ENCODE measurements at places on chromosomes 1 and 21. TPM values are rescaled to one million over a fixed set of nuclear protein-coding genes. Genes with fewer than 3 reads are reported as not detected.

DNA sequence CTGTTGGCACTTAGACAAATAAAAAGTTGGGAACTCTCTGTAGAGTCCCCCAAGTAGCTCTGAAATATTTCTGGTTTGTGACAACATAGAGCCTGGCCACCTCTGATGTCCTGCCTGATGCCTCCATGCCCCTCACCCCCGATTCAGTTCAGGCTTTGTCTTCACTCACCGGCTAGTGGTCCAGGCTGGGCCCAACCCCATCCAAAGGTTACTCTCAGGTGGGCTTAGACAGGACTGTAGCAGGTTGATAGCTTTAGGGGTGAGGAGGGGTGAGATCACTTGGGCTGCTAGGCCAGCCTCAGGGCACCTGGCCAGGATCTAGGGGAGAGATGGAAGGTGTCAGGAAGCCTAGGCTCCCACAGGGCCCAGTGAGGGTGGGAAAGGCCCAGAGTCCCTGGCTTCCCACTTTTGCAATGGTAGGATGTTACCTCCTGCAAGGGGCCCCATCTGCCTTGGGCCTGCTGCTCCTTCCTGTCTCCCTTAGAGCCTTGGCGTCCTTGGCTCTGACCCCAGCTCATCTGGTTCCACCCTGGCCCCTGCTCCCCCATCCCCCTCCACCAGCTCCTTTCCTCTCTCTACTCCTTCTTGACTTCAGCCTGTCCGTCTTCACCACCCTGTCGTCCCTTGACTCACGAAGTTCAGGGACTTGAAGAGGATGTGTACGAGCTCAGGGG, 6.7 kb downstream of the EPS8L3 start:
- no peaks in the 10 kb centered on the region for H3K27me3 ChIP-seq
- H3K4me3 ChIP-seq = no peak overlapping the region
- no peak overlapping the region for H3K27ac ChIP-seq
- no peaks in the 10 kb centered on the region for H3K36me3 ChIP-seq

DNA sequence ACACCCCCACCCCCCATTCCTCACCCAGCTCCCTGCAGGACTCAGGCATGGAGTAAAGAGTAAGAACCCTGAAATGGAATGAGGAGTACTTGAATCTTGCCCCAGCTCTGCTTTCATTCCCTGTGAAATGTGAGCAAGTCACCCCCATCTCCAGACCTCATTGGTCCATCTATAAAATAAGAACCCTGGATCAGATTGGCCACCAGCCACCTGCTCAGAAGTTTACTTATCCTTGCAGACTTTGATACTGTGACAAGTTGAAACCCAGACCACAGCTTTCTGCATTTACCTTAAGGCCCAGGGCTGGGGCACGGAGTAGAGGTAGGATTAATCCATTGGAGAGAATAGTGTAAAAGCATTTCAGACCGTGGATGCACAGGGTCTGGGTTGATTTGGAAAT, 2.2 kb downstream of the KISS1 start:
- H3K4me3 ChIP-seq = no peak overlapping the region
- H3K4me1 ChIP-seq = peaks cover 22% of the 10 kb centered on the region
- no peak for DNase-seq
- no peaks in the 10 kb centered on the region for H3K36me3 ChIP-seq
- peaks cover 44% of the 10 kb centered on the region for H3K27me3 ChIP-seq

GRCh38 chr1:189269011-189269410, 1208.7 kb downstream of the BRINP3 start:
- no peaks in the 10 kb centered on the region for H3K36me3 ChIP-seq
- no peak overlapping the region for H3K27ac ChIP-seq
- DNase-seq = no peak
- H3K4me3 ChIP-seq = no peak overlapping the region
- H3K4me1 ChIP-seq = no peaks in the 10 kb centered on the region

GRCh38 chr1:236301958-236302335, 20.2 kb upstream of the ERO1B start:
- no peaks in the 10 kb centered on the region for H3K36me3 ChIP-seq
- no peak for DNase-seq
- no peaks in the 10 kb centered on the region for H3K4me1 ChIP-seq
- H3K27me3 ChIP-seq = peaks cover 6% of the 10 kb centered on the region
- no peak overlapping the region for H3K27ac ChIP-seq

GRCh38 chr1:24919791-24920532, 10.1 kb downstream of the RUNX3 start:
- no peaks in the 10 kb centered on the region for H3K36me3 ChIP-seq
- no peak overlapping the region for H3K27ac ChIP-seq
- H3K4me1 ChIP-seq = no peaks in the 10 kb centered on the region
- no peak overlapping the region for H3K4me3 ChIP-seq
- H3K27me3 ChIP-seq = peaks cover 64% of the 10 kb centered on the region
- no peak for DNase-seq

DNA sequence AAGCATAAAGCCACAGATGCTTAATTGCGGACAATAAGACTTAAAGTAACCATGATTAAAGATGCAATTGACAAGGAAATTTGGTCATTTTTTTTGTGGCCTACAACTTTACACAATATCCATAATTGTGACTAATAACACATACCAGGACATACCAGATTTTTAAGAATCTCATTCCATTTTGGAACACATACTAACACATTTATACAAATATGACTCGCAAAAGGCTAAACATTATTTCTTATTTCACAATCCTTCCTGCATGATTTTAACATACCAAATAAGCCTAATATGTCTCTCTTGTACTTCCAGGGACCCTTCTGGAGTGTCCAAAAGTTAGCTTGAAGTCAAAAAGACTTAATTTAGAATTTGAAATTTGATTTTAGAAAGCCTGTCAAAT, 48.8 kb downstream of the DR1 start:
- H3K4me3 ChIP-seq = no peak overlapping the region
- H3K27ac ChIP-seq = no peak overlapping the region
- no peaks in the 10 kb centered on the region for H3K36me3 ChIP-seq
- DNase-seq = no peak

- no peak for DNase-seq
- H3K27me3 ChIP-seq = no peaks in the 10 kb centered on the region
These were observed 55.8 kb upstream of the ATP2B4 start for GRCh38 chr1:203570805-203571204.

- H3K27me3 ChIP-seq = peaks cover 66% of the 10 kb centered on the region
- H3K36me3 ChIP-seq = no peaks in the 10 kb centered on the region
- DNase-seq = no peak
These were observed 332.1 kb downstream of the RRAGC start for GRCh38 chr1:38527373-38527966.

DNA sequence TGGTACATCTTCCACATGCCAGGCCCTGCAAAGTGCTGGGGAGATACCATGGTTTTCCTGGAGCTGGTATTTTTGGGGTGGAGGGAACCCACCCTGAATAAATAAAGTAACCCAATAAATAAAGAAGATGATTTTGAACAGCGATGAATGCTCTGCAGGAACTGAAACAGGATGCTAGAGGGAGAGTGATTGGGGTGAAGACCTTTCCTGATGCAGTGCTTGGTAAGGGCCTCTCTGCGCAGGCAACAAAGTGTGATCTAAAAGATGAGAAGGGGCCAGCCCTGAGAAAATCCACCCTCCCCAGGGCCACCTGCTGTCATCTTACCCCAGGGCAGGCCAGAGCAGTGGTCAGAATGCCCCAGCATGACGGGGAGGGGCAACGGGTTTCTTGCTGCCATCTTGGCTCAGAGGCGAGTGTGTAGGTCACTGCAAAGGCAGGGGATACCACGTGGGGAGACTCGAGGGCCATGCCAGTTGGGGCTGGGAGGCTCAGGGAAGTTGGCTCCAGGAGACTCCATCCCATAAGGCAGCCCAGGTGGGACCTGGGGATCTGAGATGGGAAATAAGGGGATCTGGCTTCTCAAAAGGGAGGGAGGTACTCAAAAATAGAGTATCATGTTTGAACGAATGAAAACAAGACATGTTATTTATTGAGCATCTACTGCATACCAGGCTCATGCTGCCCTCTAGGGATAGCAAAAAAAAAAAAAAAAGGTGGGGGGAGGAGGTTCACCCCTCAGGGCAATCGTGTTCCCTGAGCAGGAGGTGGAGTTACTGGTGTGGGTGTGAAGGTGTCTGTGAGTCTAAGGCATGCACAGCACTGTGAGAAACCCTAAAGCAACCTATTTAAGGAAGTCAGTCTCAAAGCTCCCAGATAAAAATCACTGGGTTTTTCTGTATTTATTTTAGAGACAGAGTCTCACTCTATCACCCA, 2.8 kb downstream of the SRARP start:
- no peak overlapping the region for H3K27ac ChIP-seq
- H3K27me3 ChIP-seq = no peaks in the 10 kb centered on the region
- no peak for DNase-seq
- no peaks in the 10 kb centered on the region for H3K4me1 ChIP-seq

DNA sequence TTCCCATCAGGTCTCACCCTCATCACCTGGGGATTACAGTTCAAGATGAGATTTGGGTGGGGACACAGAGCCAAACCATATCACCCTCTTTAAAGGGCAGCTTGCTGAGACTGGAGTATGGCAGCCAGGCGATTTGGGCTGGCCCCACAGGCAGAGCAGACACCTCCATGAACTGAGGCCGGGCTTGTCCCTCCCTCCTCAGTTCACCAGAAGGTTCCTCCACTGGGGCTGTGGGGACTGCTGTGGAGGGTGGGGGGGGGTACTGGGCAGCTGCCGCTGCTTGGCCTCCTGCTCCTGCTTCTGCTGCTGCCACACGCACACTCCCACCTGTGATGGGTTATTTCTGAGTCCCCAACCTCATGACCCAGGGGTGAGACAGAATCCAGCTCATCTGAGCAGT, 53.9 kb upstream of the PDE9A start:
- H3K4me1 ChIP-seq = no peaks in the 10 kb centered on the region
- no peaks in the 10 kb centered on the region for H3K36me3 ChIP-seq
- no peak overlapping the region for H3K4me3 ChIP-seq
- DNase-seq = no peak
- H3K27ac ChIP-seq = no peak overlapping the region

DNA sequence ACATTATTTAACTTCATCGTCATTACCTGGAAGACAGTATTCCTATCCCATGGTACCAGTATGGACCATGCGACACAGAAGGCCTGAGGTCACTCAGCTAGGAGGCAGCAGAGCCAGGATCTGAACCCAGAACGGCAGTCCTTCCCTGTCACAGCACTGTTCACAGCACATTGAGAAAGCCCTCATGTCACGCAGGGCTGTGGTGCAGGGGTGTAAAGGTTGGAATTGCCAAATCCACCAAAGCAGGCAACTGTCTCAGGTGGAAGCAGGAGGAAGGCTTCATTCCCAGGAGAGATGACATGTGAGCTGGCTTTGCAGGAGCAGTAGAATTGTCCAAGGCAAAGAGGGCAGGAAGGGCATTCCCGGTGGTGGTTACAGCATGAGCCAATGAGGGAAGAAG, 9.9 kb upstream of the TTC22 start:
- H3K4me1 ChIP-seq = no peaks in the 10 kb centered on the region
- H3K27me3 ChIP-seq = peaks cover 16% of the 10 kb centered on the region
- no peak for DNase-seq
- H3K36me3 ChIP-seq = no peaks in the 10 kb centered on the region

DNA sequence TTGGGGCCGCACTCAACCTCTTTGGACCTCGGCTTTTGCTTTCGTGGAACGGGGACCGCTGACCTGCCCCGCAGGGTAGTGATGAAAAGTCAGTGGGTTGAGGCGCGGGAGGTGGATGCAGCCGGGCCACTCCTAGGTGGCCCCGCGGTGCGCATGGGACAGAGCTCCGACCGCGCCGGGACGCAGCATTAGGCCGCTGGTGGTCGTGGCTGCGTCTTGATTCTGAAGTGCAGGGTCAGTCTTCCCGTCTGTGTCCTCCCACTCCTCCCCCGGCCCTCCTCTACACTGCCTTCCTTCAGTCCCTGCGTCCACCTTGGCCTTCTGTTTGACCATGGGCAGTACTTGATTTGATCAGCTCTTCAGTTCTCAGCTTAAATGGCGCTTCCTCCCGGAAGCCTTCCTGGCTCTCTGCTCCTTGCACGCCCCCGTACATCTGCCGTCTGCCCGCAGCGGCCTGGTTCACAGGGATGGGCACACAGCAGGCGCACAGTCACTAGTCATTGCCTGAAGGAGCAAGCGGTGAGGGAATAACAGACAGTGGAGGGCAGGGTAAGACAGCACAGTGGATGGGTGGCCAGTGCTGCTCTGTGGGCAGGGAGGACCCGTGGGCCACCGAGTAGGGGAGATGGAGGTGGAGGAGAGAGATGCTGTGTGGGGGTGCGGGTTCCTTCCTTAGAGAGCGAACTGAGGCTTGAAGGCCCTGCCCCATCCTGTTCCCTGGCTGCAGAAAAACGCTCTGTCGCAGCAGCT, 633 bp downstream of the THEMIS2 start:
- peak overlapping the region; percentile 78 for H3K4me3 ChIP-seq
- peaks cover 9% of the 10 kb centered on the region for H3K27me3 ChIP-seq
- peaks cover 13% of the 10 kb centered on the region for H3K4me1 ChIP-seq
- no peak for DNase-seq

- no peak overlapping the region for H3K4me3 ChIP-seq
- no peak for DNase-seq
- no peaks in the 10 kb centered on the region for H3K27me3 ChIP-seq
- no peaks in the 10 kb centered on the region for H3K4me1 ChIP-seq
- H3K27ac ChIP-seq = no peak overlapping the region
These were observed 97.4 kb downstream of the GIPC2 start for GRCh38 chr1:78143152-78143551.

- no peaks in the 10 kb centered on the region for H3K4me1 ChIP-seq
- H3K4me3 ChIP-seq = no peak overlapping the region
- no peak for DNase-seq
- no peaks in the 10 kb centered on the region for H3K27me3 ChIP-seq
- H3K36me3 ChIP-seq = no peaks in the 10 kb centered on the region
These were observed 137.8 kb downstream of the RWDD3 start for GRCh38 chr1:95371666-95372282.

GRCh38 chr1:87867626-87868025, 538.9 kb downstream of the LMO4 start:
- H3K4me1 ChIP-seq = no peaks in the 10 kb centered on the region
- H3K36me3 ChIP-seq = no peaks in the 10 kb centered on the region
- H3K27ac ChIP-seq = no peak overlapping the region
- no peak for DNase-seq
- H3K4me3 ChIP-seq = no peak overlapping the region

GRCh38 chr1:92480813-92481598, 5.7 kb downstream of the GFI1 start:
- peaks cover 96% of the 10 kb centered on the region for H3K27me3 ChIP-seq
- H3K36me3 ChIP-seq = no peaks in the 10 kb centered on the region
- no peak overlapping the region for H3K27ac ChIP-seq
- DNase-seq = no peak

DNA sequence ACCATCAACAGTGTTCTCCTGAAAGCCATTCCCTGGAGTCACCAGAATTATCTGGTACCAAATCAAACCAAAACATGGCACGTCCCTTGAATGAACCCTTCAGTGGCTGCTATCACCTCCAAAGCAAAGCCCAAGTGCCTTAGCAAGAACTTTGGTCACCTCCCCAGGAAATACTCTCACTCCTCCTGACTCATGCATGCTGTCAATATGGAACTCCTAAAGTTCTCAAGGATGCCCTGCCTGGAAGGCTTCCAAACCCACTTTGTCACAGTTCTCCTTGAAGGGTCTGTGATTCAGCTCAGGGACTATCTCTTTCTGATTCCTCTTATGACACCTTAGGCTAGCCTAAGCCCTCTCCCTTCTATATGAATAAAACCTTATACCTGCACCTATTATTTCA, 146.1 kb upstream of the RUNX1 start:
- no peaks in the 10 kb centered on the region for H3K27me3 ChIP-seq
- no peak overlapping the region for H3K4me3 ChIP-seq
- H3K4me1 ChIP-seq = no peaks in the 10 kb centered on the region
- no peak overlapping the region for H3K27ac ChIP-seq

Gene ACOT11
- 64.8 TPM for total RNA-seq

Gene FALEC
- total RNA-seq = 0.44 TPM

Gene THEMIS2
- total RNA-seq = 4.9 TPM

Gene ILDR2
- 3.6 TPM for total RNA-seq

Gene TIPRL
- 28.3 TPM for total RNA-seq

Measured in left ventricle myocardium inferior (tissue), 1 donor.